ENCODE measurements at places on chromosomes 7 and 10. TPM values are rescaled to one million over a fixed set of nuclear protein-coding genes. Genes with fewer than 3 reads are reported as not detected.
A peak's percentile ranks its signal among the peaks of the same experiment; 100 is the strongest.

PKD2L1 gene
- 4.7 TPM for polyA plus RNA-seq

OGDHL gene
- 6.4 TPM for polyA plus RNA-seq

ZYX gene
- polyA plus RNA-seq, result 190 TPM

SPAM1 gene
- polyA plus RNA-seq, result 18.1 TPM

SPDYE2B gene
- polyA plus RNA-seq, result 3.3 TPM

SH3PXD2A gene
- polyA plus RNA-seq, result 12.1 TPM

NACAD gene
- polyA plus RNA-seq, result 8.7 TPM

GRCh38 chr10:119640875-119641526 is 10.2 kb upstream of the BAG3 start:
- DNase-seq, result no peak

DNA sequence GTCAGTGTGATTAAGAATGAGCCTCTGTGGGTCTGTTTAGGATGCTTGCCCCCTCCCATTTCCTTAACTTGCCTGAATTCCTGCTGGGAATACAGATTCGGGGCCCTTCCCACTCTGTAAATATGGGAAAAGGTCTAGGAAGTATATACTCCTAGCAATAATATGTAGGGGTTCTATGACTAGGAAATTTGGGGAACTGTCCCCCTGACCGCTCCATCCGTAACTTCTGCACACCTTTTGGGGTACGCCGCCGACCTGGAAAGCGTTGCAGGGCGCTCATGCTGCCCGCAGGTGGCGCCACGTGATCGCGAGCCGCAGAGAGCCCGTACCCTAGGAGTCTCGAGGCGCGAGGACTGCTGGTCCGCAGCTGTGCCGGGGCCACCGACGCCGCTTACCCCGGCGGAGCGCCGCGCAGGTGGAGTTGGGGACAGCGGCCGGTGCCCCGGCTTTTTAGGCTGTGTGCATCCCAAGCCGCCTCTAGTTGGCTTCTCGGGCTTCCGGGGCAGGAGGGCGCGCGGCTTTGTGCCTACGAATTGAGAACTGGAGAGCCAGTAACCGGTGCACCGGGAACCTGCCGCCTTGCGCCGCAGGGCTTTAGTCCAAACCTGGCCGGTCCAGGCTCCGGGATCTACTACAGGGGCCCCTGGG is 656 bp upstream of the CNNM2 start:
- peak; percentile 89 for DNase-seq

DNA sequence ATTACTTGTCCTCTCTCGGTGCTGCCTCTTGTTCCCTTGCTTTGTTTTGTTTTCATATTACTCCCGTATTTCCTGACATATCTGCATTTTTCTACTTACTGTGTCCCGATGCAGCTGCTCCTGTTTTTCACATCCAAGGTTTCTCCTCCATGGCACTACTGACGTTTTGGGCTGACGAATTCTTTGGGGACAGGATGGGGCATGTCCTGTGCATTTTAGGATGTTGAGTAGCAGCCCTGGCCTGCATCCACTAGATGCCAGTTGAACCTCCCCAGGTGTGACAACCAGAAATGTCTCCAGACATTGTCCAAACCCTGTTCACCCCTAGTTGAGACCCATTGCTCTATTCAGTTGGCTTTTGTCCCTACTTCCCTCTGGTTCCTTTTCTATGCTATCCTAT is 12.4 kb downstream of the ZNF789 start:
- no peak for DNase-seq

- no peak for DNase-seq
Observed at GRCh38 chr7:29329686-29330085, 135.1 kb downstream of the CHN2 start.

- DNase-seq, result no peak
Observed at GRCh38 chr10:48331436-48331835, 25.0 kb downstream of the MAPK8 start.

- no peak for DNase-seq
Observed at GRCh38 chr7:25758559-25758958, 393.4 kb upstream of the NFE2L3 start.

GRCh38 chr10:121845044-121845784 is 82.6 kb downstream of the ATE1 start:
- no peak for DNase-seq

GRCh38 chr7:36448781-36449379 is 59.2 kb downstream of the ANLN start:
- no peak for DNase-seq

GRCh38 chr10:63628526-63629362 is 107.5 kb downstream of the REEP3 start:
- peak; percentile 71 for DNase-seq

DNA sequence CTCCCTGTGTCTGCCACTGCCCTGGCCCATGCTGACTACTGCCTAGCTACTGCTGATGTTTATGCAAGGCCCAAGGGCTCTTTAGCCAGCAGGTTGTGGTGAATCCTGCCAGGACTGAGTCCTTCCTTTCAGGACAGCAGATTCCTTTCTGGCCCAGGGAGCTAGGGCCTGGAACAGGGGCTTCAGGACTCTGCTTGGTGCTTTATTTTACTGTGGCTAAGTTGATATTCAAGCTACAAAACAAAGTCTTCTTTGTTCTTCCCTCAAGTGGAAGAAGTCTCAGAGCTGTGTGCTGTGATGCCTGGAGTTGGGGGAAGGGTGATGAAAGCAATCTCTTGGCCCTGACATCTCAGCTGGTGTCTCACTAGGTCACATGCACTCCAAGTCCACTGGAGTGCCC is 66.2 kb upstream of the NME8 start:
- DNase-seq, result no peak

- no peak for DNase-seq
Observed at GRCh38 chr10:48504141-48504885, 100.6 kb downstream of the ARHGAP22 start.

- no peak for DNase-seq
Observed at GRCh38 chr7:88151119-88151790, 68.6 kb downstream of the SRI start.

DNA sequence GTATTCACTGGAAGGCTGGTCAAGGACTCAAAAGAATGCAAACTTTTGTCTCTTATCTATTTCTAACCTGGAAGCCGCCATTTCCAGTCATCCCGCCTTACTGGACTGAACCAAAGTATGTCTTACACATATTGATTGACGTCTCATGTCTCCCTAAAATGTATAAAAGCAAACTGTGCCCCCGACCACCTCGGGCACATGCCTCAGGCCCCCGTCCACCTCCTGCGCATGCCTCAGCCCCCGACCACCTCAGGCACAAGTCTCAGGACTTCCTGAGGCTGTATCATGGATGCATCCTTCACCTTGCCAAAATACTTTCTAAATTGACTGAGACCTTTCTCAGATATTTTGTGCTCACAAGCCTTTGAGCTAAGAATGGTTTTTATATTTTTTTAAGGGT is 148.6 kb downstream of the PTPRN2 start:
- DNase-seq, result no peak

DNA sequence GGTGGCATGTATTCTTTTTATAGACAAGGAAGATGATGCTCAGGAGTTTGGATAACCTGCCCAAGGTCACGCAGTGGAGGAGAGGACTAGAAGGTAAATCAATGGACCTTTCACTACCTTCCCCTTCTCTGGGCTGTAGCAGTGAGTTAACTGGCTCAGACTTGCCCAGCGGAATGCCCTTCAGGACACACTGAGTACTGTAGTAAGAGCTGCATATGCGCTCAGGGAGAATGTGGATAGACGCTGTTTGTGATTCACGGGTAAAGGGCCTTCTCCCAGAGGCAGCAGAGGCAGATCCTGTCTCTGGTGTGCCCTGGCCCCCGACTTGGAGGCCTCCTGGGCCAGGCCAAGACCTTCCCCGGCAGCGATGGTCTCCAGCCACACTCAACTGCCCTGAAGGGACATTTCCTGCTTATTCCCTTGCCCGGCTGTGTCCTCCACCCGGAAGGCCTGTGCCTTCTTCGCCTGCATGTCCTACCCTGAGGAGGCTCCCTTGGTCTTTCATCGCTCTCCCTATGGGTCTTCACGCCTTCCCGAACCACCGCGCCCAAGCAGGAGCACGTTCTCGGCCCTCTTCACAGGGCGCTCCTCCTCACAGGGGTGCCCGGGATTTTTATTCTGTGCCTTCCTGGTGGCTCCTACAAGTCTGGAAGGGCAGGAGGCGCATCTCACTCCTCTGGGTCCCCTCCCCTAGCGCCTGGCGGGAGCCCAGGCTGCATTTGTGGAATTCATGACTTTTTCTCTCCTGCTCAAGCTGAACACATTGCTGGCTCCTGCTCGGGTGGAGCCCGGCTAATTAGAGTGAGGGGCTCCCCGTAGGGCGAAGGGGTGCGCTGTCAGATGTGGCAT is 1.8 kb upstream of the IKZF1 start:
- DNase-seq, result no peak

DNA sequence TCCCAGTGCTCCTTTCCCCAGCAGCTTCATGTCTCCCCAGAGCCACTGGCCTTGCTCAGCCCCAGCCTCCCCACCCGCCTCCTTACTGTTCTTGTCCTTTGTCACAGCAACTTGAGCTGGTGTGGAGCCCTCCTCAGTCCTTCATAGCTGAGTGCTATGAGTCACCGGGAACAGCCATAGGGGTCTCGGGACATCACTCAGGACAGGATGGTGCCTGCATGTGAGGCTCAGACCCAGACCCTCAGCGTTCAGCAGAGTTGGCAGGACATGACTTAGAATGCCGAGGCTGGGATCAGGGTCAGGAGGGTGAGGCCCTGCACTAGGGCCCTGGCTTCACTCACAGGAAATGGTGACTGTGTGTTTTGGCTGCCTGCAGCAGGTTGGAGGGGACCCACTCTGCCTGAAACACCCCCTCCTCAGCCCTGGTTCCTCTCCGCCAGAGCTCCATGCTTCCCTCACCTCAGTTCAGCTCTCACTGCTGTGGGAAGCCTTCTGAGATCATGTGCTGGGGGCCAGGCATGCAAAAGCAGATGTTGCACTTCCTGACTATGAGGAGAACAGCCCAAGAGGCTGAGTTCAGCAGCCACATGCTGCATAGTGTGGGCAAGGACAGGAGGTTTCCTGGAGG is 40.7 kb upstream of the GJD4 start:
- DNase-seq, result peak; percentile 29

DNA sequence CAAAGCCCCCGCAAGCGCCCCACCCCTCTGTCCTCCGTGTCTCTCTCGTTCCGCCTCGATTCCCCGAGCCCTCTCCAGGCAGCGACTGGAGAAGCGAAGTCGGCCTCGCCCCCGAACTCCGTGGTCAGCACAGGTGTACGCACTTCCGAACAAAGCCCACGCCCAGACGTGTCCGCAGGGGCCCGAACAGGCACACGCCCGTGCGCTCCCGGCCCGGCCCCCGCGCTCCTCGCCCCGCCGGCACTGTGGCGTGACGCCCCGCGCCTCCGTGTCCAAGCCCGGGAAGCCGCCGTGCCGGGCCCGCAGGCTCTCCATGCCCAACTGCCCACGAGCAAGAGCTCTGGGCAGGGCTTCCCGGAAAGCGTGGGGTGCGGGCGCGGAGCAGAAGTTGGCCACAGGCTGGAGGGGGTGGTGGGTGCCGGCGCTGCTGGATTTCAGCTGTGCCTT is 662 bp downstream of the NRCAM start:
- peak; percentile 18 for DNase-seq

DNA sequence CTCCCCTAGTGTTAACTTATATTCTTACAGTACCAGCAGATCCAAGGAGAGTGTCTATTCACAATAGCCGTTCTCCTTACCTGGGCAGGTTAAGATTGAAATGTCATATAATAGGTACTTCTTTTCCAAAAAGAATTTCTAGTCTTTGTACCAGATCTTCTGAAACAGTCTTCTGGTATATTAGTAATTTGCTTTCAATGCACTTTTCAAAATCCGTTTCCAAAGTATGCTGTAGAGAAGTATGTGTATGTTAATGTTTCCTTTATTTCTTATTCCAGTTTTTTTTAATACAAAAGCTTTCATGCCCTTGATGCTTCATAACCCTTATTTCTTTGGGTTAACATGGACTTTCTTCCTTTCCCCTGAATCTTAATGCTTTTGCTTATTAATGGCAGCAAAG is 188.2 kb downstream of the MLLT10 start:
- no peak for DNase-seq

- no peak for DNase-seq
Observed at GRCh38 chr7:101535351-101535751, 93.7 kb downstream of the MYL10 start.

GRCh38 chr10:121831777-121832176 is 96.1 kb downstream of the ATE1 start:
- DNase-seq, result no peak

GRCh38 chr7:139725858-139726484 is 51.8 kb downstream of the HIPK2 start:
- DNase-seq, result no peak

DNA sequence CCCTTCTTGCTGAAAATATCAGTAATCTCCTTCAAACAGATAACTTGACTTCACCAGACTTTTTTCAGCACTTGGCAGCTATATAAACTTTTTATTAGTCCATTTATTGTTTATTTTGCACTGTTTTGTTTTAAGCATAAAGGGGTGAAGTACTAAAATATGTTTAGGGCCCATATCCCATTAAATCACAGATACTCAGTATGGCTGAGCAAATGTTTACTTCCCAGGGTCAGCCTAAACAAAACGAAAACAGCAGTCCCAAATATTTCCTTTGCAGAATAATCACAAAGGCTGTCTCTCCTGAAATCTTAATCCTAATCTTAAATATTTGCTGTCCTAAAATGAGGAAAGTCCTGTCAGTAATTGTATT is 649.6 kb downstream of the TNS3 start:
- DNase-seq, result no peak

DNA sequence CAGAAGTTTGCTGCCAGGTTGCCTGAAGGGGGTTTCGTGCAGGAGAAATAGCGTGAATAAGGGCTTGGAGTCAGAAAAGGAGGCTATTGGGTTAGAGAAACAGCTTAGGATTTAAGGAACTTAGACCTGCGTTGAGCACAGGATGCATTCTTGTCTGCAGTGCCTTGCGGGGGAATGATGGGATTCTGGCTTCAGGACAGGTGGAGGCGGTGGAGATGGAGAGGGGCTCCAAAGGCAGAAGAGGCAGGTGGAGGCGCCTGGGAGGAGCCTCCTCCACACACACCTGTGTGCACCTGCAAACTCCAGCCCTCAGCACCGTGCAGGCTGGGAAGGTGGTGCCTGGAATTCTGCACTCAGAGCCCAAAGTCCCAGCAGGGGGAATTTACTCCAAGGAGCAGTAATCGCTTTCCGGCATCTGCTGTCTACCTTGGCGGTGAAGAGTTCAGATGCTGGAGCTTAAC is 1.8 kb downstream of the CLIP2 start:
- DNase-seq, result no peak

- DNase-seq, result no peak
Observed at GRCh38 chr10:6642876-6643275, 62.8 kb upstream of the PRKCQ start.

DNA sequence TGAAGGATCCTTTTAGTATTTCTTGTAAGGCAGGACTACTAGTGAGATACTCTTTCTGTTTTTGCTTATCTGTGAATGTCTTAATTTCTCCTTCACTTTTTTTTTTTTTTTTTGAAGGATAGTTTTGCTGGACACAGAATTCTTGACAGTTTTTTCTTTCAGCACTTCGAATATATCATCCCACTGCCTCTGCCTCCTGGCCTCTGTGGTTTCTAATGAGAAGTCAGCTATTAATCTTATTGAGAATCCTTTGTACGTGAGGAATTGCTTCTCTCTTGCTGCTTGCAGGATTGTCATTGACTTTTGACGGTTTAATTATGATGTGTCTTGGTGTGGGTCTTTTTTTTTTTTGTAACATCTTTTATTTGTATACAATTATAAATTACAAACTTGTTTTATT is 12.6 kb upstream of the WAC start:
- no peak for DNase-seq

Data from testis (tissue), 5 donors.